ENCODE measurements at places on chromosomes 6 and 20.

DNA sequence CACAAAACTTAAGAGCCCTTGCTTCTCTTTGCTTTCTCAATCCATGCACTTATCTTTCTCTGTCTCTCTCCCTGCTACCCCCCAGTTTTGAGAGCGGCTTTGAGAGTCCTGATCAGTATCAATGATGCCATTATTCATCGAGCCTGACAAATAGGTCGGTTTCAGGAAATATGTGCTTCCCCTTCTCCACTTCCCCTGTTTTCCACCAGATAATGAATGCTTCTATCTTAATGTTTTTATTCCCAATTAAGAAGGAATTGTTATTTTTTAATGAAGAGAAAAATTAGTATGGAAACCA is 117.7 kb downstream of the KIF13A start:
- no peak for DNase-seq

DNA sequence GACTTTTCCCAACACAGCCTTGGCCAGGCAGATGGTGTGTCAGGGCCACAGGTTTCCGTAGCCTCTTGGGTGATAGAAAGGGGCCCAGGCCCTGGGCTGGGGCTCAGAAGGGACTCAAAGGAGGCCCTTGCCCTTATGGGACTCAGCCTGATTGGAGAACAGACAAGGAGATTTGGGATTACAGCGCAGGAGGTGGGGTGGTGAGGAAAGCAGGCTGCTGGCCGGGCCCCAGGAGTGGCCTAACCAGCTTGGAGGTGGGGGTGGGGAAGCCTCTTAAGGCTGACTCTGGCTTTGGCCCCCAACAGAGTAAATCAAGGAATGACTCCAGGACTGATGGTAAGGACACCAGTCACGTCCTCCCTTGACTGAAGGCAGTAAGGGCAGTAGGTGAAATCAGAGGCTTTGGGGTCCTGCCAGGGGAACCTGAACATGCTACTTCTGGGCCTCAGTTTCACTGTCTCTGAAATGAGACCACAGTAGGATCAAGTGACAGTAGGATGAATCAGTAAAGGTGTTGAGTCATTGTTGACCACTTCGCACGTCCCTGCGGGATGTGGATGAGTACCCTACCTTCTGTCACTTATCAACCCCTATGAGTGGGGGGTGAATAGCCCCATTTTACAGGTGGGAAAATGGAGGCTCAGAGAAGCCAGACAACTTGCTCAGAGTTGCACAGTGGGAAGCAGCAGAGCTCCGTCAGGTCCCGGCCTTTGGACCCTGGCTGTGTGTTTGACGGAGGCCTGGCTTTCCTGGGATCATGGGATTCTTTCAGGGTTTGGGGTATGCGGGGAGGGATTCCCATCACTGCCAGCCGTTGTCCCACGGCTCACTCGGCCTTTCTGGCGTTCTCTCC is 4.5 kb downstream of the SNAI1 start:
- DNase-seq, result no peak

DNA sequence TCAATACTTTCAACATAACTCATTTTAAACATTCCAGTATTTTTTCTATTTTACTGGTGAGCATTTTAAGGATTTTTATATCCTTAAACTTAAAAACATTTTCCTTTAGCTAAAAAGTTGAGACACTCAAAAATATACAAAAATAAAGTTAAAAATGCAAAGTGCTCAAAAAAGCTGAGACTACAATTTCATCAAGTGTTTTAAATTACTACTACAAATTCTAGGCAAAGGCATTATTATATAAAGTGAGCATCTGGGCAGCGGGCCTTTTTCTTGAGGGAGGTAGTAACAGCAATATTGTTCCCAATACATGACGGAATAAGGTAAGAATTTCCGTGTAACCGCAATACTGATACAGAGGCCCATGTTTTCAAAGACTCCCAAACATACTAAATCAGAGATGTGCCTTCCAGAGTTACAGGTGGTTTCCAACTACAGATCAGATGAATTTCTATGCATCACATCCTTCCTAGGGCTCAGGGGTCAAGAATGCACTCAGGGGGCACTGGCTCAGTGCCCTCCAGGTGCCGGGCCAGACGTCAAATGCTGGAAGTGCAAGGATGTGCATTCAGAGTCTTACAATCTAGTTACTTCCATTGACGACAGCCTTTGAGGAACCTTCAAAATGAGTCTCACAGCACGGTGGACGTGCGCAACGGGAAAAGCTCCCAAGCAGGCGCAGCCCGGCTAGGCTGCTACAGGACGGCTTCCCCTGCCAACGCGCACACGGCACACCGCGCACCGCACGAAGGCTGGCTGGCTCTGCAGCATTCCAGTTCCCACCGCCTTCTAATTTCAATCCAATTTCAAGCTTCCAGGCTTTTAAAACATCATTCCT is 1.7 kb downstream of the PHF10 start:
- no peak for DNase-seq

GRCh38 chr6:169046021-169046420 is 207.6 kb downstream of the THBS2 start:
- no peak for DNase-seq

DNA sequence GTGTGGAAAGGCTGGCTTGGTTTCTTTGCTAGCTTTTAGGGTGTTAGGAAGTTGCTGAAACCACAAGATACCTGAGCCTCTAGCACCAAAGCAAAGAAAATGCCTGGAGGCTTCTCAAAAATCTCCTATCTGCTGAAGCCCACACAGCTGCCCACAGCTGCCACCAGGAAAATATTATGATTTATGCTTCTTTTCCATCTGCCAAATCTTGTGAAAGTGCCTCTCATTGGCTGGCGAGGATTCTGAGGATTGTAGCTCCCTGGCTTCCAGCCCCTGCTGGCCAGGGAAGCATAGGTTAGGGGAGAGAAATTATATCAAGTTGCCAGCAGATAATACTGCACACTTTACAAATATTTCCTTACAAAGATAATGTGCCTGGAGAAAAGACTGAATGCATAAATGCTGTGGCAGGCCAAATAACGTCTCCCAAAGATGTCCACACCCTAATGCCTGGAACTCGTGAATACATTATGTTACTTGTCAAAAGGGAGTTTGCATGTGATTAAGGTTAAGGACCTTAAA is 98.4 kb downstream of the MRPL14 start:
- DNase-seq, result no peak

DNA sequence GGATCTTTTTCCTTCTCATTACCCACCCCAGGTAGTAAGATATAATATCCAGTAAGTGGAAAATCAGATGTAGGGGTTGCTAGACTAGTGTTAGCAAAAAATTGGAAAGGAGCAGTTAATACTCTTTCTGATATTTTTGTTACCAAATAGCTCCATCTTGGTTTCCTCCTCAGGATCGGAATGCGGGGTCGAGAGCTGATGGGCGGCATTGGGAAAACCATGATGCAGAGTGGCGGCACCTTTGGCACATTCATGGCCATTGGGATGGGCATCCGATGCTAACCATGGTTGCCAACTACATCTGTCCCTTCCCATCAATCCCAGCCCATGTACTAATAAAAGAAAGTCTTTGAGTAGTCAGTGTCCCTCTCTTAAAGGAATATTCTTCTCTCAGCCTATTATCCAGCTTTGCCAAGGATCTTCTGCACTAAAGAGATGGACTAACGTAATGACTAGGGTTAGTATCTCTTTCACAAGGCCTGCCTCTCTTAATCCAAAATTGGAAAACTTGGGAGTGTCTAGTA is 1.5 kb downstream of the ROMO1 start:
- DNase-seq, result no peak

- no peak for DNase-seq
Measured at GRCh38 chr6:166485651-166486535, 100.6 kb downstream of the RAMACL start.

DNA sequence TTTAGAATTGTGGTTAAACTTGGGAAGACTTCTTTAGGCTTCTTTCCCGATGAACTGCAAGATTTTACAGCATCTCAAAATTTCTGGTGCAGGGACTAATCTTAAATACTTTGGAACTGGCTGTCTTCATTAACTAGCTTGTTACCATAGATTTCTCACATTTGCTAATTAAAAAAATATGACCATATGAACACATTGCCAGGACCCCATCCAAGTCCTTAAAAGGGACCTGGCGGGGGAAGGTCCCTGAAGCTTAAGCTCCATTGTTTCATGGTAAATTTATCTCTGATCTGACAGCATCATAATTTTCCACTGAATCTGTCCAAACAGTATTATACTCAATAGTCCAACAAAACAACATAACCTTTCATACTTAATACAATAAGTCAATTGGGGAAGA is 517.8 kb upstream of the FLRT3 start:
- DNase-seq, result no peak

DNA sequence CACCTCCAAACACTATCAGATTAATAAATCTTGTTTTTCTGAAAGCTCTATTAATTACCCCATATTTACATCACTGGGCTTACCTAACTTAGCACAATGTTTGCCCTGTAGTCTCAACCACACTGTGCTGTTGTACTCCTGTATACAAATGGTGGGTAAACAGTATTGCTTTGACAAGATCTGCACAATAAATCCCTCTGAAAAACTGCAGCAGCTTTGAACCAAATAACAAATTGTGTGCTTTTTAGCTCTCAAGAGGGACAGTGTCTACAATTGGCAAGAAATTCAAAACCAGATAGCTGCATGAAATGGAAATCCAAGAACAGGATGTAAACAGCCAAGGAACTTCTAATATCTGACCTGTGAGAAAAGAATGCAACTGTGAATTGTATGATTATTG is 10.4 kb downstream of the KIF6 start:
- no peak for DNase-seq

GRCh38 chr6:159017757-159018559 is 18.0 kb upstream of the RSPH3 start:
- DNase-seq, result no peak

- DNase-seq, result no peak
Measured at GRCh38 chr6:89449193-89449592, 16.2 kb downstream of the ANKRD6 start.

DNA sequence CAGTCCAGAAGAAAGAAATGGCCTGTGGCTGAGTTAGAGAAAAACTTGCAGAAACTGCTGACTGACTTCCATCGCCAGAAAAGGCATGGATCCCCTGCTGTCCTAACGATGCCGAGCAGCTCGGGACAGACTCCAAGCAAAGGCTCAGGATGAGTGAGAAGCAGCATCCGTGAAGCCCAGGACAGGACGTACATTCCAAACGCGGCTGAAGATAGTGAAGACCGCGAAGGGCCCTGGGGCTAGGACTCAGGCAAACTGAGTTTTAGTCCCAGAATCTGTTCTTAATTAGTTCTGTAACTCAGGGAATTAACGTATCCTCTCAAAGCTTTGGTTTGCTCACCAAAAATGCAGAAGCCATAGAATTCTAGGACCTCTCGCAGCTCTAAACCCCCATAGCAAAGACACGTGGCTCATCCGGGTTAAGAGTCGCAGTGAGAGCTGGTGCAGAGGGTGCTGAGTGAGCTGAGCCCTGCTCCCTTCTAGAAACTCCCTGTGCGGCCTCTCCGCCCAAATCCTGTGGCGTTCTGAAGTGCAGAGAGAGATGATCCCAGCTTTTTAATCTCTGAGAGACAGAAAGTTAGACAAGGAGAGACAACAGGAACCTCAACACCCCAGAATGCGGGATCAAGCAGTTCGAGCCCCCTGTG is 132.9 kb upstream of the THBS2 start:
- DNase-seq, result no peak

- DNase-seq, result no peak
Measured at GRCh38 chr6:167148021-167148420, 9.8 kb downstream of the GPR31 start.

- no peak for DNase-seq
Measured at GRCh38 chr6:151075527-151075926, 164.2 kb upstream of the AKAP12 start.

GRCh38 chr6:135985471-135985870 is 134.0 kb downstream of the PDE7B start:
- no peak for DNase-seq

DNA sequence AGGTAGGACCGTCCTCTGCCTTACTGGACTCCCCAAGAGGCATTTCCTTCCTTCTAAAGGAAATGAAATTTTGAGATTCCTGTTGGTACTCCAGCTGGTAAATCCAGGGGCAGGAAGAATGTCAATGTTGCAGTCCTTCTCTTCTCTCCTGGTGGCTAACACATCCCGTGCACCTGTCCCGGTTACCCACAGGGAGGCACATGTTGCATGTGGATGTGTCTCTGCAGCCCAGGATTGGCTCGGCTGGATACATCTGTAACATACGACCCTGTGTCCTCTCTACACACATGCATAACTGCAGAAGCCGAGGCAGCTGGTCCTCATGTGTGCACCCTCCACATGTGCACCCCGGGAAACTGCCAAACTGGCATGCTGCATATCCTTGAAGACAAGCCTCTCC is 1.3 kb upstream of the LRFN2 start:
- DNase-seq, result no peak

GRCh38 chr6:64685401-64685800 is 1021.6 kb downstream of the EYS start:
- no peak for DNase-seq

GRCh38 chr20:49248879-49249665 is 28.8 kb downstream of the ZNFX1 start:
- no peak for DNase-seq

- no peak for DNase-seq
Measured at GRCh38 chr6:5786969-5787720, 219.6 kb downstream of the NRN1 start.

GRCh38 chr20:59295531-59295930 is 4.9 kb upstream of the EDN3 start:
- DNase-seq, result no peak

GRCh38 chr6:170476360-170476759 is 76.7 kb downstream of the PSMB1 start:
- no peak for DNase-seq

DNA sequence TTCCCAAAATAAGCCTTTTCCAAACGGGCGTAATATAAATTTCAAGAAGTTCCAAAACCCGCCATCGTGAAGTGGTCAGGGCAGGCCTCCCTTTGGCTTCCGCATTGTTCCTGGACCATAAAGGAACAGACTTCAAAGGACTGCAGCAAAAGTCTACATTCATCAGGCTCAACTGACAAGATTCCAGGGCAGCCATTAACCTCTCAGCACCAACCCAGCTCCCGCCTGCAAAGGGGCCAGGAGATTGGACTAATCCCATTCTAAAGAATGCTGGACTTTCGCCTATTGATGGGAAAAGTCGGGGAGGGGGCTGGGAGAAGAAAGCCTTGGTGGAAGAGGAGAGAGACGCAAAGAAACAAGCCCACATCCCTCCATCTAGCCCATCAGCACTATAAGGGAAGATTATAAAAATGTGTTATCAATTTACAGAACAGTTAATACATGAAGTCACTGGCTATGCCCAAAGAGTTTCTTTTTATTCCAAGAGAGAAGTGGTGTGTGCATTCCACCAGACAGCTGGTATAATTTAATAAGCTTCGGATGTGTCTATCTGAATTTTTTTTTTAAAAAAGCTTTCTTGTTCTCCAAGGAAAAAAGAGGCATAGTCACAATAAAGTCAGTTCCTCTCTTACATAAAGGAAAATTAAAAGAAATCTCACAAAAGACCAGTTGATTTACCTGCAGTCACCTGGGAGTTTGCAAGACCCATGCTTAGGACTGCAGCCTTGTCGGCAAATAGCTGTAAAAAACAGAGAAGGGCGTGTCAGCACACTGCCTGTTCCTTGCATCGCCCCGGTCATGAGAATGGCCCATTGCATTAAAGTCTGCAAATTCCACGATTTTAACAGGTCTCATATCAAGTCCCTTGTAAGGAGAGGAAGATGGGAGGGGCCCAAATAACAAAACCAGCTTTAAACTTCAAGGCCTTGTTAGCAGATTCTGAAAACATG is 17.8 kb downstream of the JAG1 start:
- no peak for DNase-seq

GRCh38 chr6:149246691-149247384 is 70.7 kb upstream of the TAB2 start:
- no peak for DNase-seq
